Cerebellar nuclear complex (tissue), 1 donor: ENCODE measurements at places on chromosomes 2 and 18.

- no peak for DNase-seq
Observed at GRCh38 chr2:240930096-240930630, 24.0 kb downstream of the CROCC2 start.

GRCh38 chr2:71534826-71535225 is 81.5 kb downstream of the DYSF start:
- DNase-seq, result no peak

GRCh38 chr2:241535871-241536655 is 22.5 kb upstream of the BOK start:
- no peak for DNase-seq

DNA sequence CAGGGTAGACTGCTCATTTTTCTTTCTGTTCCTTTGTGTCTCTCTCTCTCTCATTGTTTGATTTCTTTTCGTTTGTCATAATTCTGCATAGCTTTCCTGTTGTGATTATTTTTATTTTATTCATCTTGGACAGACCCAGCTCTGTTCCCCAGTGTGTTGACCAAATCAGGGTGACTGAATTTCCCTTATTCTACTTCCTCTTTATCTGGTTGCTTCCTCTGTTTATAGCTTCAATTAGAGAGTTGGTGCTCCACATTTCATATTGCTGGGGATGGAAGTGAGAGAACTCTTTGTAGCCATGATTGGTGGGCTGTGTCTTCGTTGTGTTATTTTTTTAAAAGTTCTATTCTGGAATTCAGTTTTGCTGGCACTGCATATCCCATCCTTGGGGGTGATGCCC is 19.1 kb downstream of the PROKR1 start:
- DNase-seq, result no peak

GRCh38 chr2:64823794-64824193 is 165.4 kb upstream of the SLC1A4 start:
- DNase-seq, result no peak
